Endodermal cell (in vitro differentiated cells): ENCODE measurements at places on chromosomes 1 and 21.

- H3K27me3 ChIP-seq, result no peaks in the 10 kb centered on the region
- no peaks in the 10 kb centered on the region for H3K36me3 ChIP-seq
- H3K4me3 ChIP-seq, result no peak overlapping the region
- no peak for DNase-seq
- no peak overlapping the region for H3K27ac ChIP-seq
Measured at GRCh38 chr1:170885551-170885950, 49.8 kb upstream of the MROH9 start.

- peaks cover 8% of the 10 kb centered on the region for H3K4me1 ChIP-seq
- no peak for DNase-seq
- no peak overlapping the region for H3K4me3 ChIP-seq
- no peak overlapping the region for H3K27ac ChIP-seq
- H3K27me3 ChIP-seq, result no peaks in the 10 kb centered on the region
- no peaks in the 10 kb centered on the region for H3K36me3 ChIP-seq
Measured at GRCh38 chr1:154726443-154726842, 118.5 kb upstream of the ADAR start.

GRCh38 chr1:161838885-161839284 is 72.8 kb downstream of the ATF6 start:
- H3K27ac ChIP-seq, result no peak overlapping the region
- H3K4me3 ChIP-seq, result no peak overlapping the region
- no peak for DNase-seq

GRCh38 chr21:22253761-22254160 is 1255.6 kb downstream of the NCAM2 start:
- H3K4me1 ChIP-seq, result no peaks in the 10 kb centered on the region
- DNase-seq, result no peak
- no peaks in the 10 kb centered on the region for H3K27me3 ChIP-seq
- no peak overlapping the region for H3K4me3 ChIP-seq
- no peaks in the 10 kb centered on the region for H3K36me3 ChIP-seq

- no peak overlapping the region for H3K27ac ChIP-seq
- no peaks in the 10 kb centered on the region for H3K36me3 ChIP-seq
- DNase-seq, result no peak
- no peaks in the 10 kb centered on the region for H3K27me3 ChIP-seq
- no peak overlapping the region for H3K4me3 ChIP-seq
Measured at GRCh38 chr1:3377604-3378279, 76.7 kb upstream of the ARHGEF16 start.

GRCh38 chr1:182430263-182431068 is 19.5 kb upstream of the RGSL1 start:
- no peaks in the 10 kb centered on the region for H3K4me1 ChIP-seq
- no peak overlapping the region for H3K27ac ChIP-seq
- no peak overlapping the region for H3K4me3 ChIP-seq
- no peak for DNase-seq
- no peaks in the 10 kb centered on the region for H3K27me3 ChIP-seq
- no peaks in the 10 kb centered on the region for H3K36me3 ChIP-seq

- no peaks in the 10 kb centered on the region for H3K27me3 ChIP-seq
- no peak overlapping the region for H3K27ac ChIP-seq
- peaks cover 7% of the 10 kb centered on the region for H3K4me1 ChIP-seq
- H3K36me3 ChIP-seq, result no peaks in the 10 kb centered on the region
Measured at GRCh38 chr1:223316082-223316481, 47.9 kb downstream of the SUSD4 start.

DNA sequence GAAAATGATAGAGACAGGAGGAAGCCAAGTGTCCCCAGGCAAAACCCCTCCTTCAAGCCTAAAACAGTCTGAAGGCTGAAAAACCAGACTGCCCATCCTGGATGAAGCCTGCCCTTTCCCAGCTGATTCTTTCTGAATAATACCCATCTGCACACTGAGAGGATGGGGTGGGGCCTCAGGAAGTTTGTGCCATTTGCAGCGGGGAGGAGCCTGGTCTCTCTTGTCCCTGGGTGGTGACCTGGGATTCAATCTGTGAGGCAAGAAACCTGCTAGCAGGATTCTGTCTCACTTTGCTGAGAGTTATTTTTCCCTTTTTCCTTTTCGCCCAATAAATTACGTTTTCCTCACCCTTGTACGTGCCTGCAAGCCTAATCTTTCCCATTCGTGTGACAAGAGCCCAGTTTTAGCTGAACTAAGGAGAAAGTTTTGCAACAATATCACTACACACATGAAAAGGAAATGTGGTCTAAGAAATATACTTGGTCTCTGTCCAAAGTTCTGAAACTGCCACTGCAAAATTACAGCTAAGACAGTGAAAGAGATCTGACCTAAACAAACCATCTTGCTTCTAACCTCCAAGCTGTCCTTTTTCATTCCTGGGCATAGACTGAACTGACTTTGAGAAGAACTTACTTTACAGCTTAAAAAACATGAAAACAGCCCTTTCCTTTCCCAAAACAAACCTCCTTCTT is 105.0 kb downstream of the COP1 start:
- no peaks in the 10 kb centered on the region for H3K27me3 ChIP-seq
- peaks cover 69% of the 10 kb centered on the region for H3K36me3 ChIP-seq
- no peak overlapping the region for H3K4me3 ChIP-seq
- no peak for DNase-seq

- no peaks in the 10 kb centered on the region for H3K4me1 ChIP-seq
- no peak overlapping the region for H3K27ac ChIP-seq
- peaks cover 11% of the 10 kb centered on the region for H3K36me3 ChIP-seq
- no peaks in the 10 kb centered on the region for H3K27me3 ChIP-seq
- DNase-seq, result no peak
- H3K4me3 ChIP-seq, result no peak overlapping the region
Measured at GRCh38 chr1:16944038-16944437, 22.3 kb downstream of the CROCC start.

DNA sequence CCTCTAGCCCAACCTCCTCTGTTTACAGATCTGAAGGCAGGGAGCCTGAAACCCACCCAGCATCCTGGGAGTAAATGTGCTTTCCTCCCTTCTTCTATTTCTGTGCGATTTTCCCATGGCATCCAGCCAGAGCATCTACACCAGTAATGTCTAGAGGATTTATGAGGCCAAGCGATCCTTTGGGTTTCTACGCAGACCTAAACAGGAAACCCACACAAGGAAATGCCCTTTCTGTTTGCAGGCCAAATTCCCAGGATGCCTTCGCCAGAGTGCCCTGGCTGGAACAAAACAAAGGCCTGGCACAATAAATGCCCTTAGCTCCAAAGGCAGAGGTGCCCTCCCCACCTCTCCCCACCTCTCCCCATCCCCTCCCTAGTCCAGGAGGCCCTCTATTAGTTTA is 110.5 kb upstream of the CDC42BPA start:
- H3K4me1 ChIP-seq, result no peaks in the 10 kb centered on the region
- H3K36me3 ChIP-seq, result no peaks in the 10 kb centered on the region
- DNase-seq, result no peak
- H3K27me3 ChIP-seq, result no peaks in the 10 kb centered on the region
- no peak overlapping the region for H3K4me3 ChIP-seq
